Omental fat pad (tissue), 4 donors: ENCODE measurements at places on chromosomes 1 and 21. TPM values are rescaled to one million over a fixed set of nuclear protein-coding genes. Genes with fewer than 3 reads are reported as not detected.

The SPRR2E gene
- not detected for total RNA-seq

DNA sequence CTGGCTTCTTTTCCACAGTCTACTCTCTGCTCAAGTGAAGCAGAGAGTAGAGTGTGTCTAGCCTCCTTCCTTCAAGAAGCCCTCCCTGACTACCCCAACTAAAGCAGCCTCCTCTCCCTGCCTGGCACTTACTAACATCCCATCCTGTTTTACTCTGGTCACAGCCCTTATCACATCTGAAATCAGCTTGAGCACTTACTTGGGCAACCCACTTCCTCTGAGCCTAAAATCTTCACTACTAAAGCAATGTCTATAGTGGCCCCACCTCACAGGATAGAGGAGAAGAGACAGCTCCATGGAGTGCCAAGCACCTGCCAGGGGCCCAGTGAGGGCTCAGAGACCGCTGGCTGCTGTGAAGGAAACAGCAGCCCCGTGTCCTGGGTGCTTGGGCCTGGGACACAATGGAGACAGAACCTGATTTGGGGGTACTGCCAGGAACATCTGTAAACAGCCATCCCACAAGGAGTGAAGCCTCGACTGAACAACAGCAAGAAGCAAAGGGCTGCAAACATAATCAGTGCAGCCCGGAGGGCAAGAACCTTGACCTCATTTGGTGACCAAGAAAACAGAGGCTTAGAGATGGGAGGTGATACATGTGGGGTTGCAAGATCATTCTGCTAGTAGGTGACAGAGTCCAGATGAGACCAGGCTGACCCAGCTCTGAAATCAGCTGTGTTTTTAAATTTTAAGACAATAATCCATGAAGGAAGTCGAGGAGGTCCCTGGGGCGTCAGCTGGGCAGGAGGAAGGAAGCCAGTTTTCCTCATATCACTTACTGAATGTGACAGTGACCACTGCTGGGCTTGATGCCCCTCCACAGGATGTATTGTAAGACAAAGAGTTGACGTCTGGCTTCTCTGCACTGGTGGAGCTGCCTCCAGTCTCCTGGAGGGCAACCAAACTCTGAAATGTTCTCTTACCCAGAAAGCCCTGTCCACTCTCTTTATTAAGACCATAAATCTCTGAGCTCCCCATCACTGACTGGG lies 710.6 kb downstream of the MATN1 start:
- DNase-seq: no peak

- no peak for DNase-seq
Observed at GRCh38 chr1:159867664-159868026, 5.2 kb upstream of the VSIG8 start.

DNA sequence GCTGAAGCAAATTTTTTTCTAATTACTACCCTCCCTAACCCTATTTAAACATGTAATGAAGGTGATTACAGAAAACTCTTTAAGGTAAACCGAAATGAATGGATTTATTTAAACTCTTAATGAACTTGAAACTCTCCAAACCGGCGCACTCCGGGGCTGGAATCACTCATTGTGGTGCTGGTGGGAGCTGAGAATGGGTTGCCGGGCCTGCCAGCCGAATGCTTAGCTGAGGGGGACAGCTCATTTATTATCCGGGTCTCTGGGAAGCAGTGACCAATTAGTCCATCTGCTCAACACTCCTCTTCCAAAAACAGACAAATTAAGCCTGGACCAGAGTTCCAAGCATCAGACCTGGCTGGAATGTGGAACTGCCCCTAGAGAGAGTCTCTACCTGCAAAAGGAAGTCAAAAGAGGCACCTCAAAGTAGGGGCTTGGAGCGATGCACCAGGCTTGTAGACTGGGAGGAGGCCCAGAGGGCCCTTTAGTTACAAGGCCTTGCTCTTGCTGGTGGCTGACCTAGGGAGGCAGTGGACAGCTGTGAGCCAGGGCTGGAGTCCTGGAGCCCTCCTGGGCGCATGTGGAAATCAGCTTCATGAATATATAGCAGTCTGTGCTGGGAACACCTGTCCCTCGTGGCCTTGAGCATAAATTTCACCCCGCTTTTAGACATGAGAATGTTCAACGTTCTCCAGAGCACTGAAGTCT lies 320.7 kb downstream of the AJAP1 start:
- DNase-seq: no peak

- DNase-seq: no peak
Observed at GRCh38 chr1:119646521-119647227, 1.4 kb downstream of the ZNF697 start.

DNA sequence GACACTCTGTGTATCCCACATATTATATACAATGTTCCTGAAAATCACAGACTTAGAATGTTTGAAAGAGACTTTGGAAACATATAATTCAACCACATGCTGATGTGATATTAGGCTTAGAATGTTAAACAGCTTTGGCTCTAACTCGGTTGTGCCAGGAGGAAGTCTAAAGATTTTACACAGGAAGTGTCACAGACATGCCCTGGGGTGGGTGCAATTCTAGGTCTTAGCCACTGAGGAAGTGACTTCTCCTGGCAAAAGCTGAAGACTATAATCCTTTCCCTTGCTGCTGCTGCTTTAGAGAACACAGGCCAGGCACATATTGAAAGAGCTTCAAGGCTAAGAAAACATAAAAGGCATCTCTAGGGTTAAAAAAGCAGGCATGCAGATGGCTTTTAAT lies 51.0 kb downstream of the RPL5 start:
- DNase-seq: no peak

The TDRKH gene
- total RNA-seq: 3.5 TPM
